ENCODE measurements at places on chromosomes 16 and 17.
A peak's percentile ranks its signal among the peaks of the same experiment; 100 is the strongest.

- DNase-seq, result no peak
Observed at GRCh38 chr17:61635913-61636432, 45.0 kb upstream of the NACA2 start.

GRCh38 chr17:34300652-34301370 lies 15.3 kb downstream of the CCL11 start:
- DNase-seq, result no peak

DNA sequence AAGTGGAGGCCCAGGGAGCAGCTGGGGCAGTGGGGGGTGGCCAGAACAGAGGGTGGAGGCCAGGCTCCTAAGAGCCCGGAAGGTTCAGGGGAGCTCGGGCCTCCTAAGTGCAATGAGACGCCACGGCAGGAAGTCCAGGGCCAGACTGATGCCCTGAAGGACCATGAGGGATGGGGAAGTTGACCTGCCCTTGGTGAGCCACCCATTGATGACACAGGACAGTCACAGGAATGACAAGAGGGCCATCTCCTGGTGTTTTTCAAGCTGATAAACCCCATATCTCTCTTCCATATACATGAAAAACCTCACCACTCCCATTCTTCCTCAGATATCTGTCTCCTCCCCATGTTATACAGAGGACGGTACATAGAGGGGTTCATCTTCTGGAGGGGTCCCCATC lies 5.8 kb upstream of the MRPL58 start:
- DNase-seq, result no peak

GRCh38 chr16:17346621-17347569 lies 123.9 kb downstream of the XYLT1 start:
- no peak for DNase-seq

DNA sequence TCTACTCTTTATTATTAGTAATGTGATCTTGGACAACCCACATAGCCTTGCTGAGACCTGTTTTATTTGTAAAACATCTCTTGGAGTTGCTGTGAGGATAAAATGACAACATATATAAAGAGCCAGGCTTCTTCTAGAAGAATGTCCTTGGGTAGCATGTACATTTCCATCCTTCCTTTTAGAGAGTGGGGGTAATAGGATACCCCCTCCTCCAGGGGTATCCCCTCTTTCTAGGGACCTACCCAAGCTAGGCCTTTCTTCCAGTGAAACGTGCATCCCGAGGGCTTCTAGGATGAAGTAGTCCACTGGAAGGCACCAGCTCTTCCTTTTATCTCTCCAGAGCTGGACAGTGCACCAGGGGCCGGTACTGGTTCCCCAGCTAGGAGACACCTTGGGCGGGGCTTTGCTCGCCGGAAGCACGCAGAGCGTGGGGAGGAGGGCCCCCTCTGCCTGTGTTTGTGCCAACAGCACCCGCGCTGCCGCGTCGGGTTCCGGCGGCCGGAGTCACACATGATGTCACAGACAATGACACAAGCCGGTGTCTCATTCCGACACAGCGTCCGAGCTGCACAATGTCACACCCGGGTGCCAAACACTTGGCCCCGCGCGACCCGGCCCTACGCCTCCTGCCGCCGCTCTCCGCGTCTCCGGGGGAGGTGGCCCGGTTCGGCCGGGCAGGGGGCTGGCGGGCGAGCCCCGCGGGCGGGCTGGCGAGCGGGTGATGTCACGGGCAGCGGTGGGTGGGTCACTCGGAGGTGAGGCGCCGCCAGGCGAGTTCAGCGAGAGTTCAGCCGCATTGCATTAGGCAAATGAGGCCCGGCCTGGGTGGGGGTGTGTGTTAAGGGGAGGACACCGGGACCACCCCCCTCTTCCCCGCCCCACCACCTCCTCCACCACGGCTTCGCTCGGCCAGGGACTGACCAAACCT lies 23.4 kb downstream of the GJD3 start:
- peak; percentile 78 for DNase-seq

DNA sequence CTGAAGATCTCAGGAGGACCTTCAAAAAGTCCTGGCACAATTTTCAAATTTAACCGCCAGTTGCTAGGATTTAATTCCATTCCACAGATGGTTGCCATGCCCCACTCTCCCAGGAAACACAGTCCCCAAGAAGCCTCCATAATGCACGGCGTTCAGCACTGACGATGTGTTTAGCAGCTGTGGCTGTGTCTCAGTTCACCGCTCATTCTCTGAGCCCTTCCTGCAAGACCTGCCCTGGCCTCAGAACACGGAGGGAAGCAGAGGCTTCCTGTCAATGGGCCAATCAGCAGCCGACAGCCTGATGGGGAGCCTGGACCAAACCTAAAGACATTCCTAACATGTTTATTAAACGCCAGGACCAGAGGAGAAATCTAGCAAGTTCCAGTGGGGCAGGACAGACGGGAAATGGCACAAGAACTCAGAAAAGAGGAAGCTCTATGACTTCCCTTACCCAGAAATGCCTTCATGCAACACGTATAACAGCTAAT lies 4.9 kb downstream of the MYLK3 start:
- no peak for DNase-seq
